ENCODE measurements at places on chromosomes 4 and X. TPM values are rescaled to one million over a fixed set of nuclear protein-coding genes. Genes with fewer than 3 reads are reported as not detected.

DNA sequence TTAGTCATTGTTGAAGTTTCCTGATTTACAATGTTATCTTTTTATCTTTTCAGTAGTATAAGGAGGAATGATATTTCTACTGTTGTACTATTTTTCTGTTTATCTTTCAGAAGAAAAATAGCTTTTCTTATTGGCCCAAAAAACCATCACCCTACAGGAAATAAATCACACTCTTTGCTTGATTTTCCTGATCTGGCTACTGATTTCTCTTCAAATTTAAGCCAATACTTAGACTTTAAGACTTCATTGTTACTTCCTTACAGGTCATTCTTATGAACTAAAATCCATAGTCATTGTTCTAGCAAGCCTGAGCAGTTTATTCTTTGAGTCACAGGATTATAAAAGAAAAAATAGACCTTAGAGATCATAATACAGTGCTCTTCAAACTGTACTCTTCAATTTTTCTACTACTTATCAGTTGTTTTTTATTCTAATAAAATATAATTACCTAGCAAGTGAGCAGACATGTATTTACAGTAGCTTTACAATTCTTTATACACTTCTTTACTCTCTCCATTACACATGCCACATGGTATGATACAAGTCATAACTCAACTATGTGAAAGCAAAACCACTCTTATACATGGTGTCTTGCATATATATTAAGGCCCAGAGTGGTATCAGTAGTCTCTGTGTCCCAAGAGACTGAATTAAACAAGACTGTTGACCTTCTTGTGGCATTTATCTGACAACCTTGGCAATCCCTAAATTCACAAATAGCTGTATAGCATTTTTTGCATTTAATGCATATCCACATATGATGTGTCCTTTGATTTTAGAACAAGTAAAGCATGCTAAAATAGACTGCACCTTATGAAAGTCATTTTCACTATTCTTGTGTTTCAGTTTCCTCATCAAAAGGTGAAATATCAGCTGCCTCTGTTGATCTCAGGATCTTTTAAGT lies 47.9 kb downstream of the TET2 start:
- DNase-seq, result no peak

DNA sequence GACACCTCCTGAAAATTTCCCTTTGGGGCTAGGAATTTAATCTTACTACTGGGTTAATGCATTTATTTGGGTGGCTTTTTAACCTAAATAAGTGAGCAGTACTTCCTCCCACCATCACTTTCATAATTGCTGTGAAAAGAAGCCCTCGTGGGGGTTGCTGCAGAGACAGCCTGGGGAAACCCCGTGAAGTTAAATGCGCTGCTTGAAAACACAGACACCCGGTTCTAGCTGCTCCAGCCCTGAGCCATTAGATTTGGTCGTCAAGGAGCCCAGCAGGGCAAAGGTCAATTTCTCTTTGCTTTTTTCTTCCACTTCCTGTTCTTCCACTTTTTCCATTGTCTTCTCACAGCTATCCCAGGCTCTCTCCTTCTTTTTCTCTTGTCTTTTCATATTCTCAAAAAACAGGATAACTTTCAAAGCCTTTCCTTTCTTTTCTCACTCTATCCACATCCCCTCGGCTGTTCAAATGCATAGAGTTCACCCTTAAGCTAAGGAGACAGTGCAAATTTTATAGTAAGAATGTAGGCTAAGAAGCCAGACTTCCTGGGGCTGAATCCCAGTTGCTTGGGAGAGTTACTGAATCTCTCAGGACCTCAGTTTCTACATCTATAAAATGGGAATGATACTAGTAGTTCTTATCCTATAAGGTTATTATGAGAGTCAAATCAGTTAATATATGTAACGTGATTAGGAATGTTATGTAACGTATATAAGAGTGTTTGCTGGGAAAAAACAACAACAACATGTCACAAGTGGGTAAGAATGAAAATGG lies 91.5 kb upstream of the ZNF827 start:
- peak; percentile 45 for DNase-seq

GRCh38 chrX:123331859-123332258 lies 147.8 kb downstream of the GRIA3 start:
- DNase-seq, result no peak

DNA sequence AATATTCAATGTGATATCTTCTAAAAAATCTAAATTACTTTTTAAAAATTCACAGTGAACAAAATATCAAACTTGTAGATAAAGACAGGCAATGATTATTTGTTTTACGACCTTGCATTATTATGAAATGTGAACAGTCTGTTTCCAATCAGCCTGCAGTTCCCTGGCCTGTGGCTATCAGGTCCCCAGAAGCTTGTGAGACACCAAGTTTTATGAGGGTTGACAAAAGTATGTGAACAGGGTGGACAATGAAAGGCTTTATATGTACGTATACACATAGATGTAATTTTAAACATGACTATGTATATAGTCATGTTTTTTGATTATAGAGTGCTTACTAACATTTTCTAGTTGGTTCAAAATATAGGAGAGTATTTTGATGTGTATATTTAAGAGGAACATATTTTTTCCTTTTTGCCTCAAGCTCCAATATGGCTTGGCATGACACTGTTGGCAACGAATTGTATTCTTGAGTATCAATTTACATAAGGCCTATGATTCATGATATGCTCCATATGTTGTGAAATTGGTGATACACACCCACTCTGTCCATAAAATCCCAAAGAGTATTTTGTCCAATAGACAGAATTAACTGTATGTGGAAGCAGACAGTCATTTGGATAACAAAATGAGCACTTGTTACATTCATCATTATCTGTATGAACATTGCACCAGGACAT lies 55.7 kb downstream of the BTC start:
- no peak for DNase-seq

GRCh38 chrX:97938706-97939105 lies 1055.0 kb downstream of the RPA4 start:
- no peak for DNase-seq

GRCh38 chr4:89469516-89469915 lies 161.9 kb upstream of the GPRIN3 start:
- no peak for DNase-seq

- DNase-seq, result no peak
Measured at GRCh38 chr4:172169871-172170270, 356.7 kb downstream of the GALNTL6 start.

DNA sequence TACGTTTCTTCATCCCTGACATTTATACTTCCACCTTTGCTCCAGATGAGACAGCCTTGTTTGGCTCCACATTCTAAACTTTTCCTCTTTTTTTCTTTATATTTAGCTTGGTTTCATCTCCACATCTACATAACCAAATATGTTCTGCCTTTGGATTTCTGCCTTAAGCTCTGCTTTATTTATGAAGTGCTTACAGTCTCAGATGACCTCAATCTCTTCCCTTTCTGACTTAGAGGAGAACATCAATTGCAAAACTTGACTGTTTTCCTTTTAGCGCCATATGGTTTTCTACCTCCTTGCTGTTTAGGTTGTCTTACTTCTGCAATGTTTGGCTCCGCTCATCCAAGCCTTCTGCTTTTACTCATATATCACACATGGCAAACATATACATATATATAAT lies 7.5 kb downstream of the ASB5 start:
- DNase-seq, result no peak

GRCh38 chrX:71998836-71999509 lies 88.3 kb downstream of the NHSL2 start:
- DNase-seq, result no peak

GRCh38 chr4:2261853-2262144 lies at the start of gene MXD4:
Gene MXD4, minus strand, starts transcription at chr4:2262109. Its CDS starts 129 bp downstream, at chr4:2261980.
- DNase-seq, result no peak

DNA sequence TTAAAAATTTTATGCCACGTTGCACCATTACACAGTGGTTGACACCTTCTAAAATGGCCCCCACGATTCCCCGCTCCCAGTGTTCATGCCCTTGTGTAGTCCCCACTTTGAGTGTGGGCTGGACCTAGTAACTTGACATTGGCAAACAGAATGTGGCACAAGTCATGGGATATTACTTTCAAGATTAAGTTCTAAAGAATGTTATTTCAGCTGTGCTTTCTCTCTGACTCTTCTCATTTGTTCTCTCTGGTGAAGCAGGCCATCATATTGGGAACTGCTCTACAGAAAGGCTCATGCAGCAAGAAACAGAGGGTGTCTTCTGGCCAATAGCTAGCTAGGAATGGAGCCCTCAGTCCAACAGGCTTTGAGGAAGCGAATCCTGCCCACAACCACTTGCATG lies 67.1 kb downstream of the ATXN3L start:
- DNase-seq, result no peak

- peak; percentile 60 for DNase-seq
Measured at GRCh38 chr4:126939401-126939800, 693.4 kb upstream of the INTU start.

GRCh38 chr4:2948895-2949781 lies 14.1 kb downstream of the NOP14 start:
- no peak for DNase-seq

DNA sequence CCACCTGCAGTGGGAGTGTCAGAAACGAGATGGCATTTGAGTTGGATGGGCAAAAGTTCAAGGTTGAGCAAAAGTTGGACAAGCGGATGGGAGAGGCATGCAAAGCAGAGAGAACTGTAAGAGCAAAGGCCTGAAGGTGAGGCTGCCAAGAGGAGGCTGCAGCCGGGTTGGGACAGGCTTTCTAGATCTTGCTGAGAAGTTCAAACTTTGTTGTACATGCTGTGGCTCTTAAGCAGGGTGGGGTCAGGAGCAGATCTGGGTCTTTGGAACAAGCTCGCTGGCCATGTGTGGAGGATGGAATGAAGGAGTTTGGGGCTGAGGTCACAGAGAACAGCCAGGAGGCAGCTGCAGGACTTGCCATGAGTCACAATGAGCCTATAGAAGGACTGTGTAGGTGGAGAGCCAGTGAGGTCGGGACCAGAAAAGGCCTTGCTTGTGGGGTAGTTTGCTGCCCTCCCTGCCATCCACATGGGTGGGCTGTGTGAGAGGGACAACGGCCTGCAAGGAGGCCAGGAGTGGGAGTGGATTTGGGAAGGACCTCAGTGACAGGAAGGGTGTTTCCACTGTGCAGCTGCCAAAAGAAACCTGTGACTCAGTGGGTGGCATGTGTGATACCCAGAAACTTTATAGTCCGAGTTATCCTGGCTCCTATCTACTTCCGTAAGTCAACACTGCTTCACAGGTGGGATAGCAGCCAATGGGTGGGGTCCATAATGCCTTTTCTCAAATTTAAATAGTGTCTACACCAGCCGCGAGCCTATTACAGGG lies 210.4 kb downstream of the MID1IP1 start:
- DNase-seq, result no peak

GRCh38 chrX:56343664-56344063 lies 111.5 kb downstream of the KLF8 start:
- no peak for DNase-seq

DNA sequence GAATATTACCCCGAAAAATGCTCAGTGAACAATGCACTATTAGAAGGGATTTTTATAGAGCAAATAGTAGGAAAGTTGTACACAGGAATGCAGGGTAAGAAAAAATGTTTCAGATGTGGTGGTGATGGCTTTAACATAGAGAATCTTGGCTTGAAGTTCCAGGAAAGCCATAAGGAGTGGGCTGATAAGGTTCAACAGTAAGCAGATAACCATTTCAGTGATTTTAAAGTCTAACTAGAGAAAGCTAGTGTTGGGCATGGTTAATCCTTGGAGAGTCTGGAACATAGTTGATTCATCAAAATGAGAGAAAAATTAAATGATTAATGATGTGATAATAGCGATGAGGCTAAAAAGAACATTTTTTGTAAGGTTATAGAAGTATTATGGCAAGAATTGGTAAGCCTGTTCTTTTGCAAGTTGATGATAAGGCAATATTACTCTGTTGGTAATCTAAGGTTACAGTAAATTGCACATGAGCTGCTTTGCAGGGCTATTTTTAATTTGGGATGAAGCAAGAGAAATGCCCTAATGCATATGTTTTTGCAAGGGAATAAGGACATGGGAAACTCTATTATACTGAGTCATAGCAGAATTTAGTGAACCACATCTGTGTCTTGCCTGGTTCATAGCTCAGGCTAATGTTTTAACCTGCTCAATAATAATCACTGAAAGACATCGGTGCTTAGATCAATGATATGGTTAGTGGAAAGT lies 44.3 kb downstream of the GALNTL6 start:
- peak; percentile 75 for DNase-seq

DNA sequence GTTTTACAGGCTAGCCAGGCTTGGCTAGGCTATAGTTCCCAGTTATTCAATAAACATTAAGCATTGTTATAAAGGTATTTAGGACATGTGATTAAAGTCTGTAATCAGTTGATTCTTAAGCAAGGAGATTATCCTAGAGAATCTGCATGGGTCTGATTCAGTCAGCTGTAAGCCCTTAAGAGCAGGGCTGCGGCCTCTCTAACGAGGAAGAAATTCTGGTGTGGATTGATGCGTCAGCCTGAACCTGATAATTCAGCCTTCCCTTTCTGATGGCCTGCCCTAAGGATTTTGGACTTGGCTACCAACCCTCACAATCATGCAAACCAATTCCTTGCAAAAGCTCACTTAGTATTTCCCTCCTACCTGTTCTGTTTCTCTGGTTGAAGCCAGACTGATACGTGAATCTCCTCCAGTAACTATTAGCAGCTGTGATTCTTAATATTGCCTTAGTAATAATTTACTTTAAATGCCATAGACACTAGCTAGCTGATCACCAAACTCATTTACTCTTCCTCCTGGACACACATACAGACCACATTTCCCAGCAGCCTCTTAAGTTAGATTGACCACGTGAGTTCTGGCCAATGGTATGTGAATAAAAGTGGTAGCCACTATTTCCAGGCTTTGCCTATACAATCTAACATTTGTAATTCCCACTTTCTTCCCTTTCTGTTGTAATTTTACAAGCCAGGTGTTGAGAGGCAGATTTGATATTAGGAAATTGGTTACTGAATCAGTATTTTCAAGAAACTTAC lies 678.0 kb upstream of the INTU start:
- no peak for DNase-seq

DNA sequence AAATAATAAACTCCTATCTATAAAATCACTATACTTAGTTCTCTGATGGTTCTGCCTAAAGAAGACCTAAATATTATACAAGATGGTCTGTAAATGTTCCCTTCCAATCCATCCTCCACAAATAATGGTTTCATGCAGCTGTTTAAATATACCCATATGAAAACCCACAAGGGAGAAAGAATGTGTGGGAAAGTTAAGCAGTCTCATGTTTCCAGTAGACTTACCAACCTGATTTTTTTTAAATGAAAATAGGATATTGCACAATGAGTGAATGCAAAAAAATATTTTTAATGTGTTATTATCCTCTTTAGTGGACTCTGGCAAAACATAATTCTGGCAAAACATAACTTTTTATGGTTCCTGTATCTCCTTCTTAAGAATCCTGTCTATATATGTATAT lies 23.3 kb downstream of the CAMK2D start:
- DNase-seq, result peak; percentile 48

Gene FGFBP2
- not detected for total RNA-seq

Gene KDM5C
- 51.6 TPM for total RNA-seq

Gene TBC1D14
- 50.7 TPM for total RNA-seq

Gene GUF1
- 21.7 TPM for total RNA-seq

Gene ALAS2
- total RNA-seq, result not detected

Gene ZNF182
- 3.3 TPM for total RNA-seq

Gene PLP2
- 10.4 TPM for total RNA-seq

Measured in renal cortical epithelial cell (primary cell).